ENCODE measurements at places on chromosomes 3 and 15.
A peak's percentile ranks its signal among the peaks of the same experiment; 100 is the strongest.

DNA sequence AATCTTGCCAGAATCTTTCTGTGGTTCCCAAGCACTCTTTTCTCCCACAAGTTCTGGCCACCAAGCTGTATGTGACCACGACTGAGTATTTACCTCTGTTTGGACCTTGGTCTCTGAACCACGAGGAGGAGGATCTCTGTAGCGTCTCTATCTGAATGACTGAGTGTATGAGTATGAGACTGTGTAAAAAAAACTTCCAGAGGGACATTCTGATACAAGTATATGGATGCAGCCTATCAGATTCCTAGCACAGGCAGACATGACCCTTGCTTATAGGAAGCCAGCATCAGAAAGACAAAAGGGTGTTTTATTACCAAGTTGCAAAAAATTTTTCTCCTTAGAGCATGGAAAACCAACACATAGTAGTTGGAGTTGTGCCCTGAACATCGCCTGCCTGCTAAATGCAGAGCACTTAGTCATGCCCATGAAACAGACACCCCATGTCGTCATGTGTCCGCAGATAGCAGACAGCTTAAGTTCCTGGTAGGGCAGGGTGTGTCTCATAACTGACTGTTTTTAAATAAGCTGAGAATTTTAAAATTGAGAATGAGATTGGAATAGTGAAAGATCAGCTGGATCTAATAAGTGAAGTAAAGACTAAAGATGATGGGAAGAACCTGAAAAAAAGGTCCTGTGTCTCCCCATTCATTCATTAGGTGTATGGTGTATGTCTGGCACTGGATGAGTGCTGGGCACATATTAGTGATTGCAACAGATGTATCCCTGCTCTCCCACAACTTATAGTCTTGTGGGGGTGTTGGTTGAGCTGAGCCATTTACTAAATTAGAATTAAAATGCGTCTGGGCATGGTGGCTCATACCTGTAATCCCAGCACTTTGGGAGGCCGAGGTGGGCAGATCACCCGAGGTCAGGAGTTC lies 30.9 kb downstream of the DAG1 start:
- DNase-seq: peak; percentile 92

- no peak for DNase-seq
These were observed 249.9 kb upstream of the DNAJC19 start for GRCh38 chr3:181239441-181239840.

GRCh38 chr15:52462806-52463360 lies 65.8 kb downstream of the MYO5A start:
- DNase-seq: no peak

- no peak for DNase-seq
These were observed 4.8 kb downstream of the GCNT3 start for GRCh38 chr15:59616379-59616778.

DNA sequence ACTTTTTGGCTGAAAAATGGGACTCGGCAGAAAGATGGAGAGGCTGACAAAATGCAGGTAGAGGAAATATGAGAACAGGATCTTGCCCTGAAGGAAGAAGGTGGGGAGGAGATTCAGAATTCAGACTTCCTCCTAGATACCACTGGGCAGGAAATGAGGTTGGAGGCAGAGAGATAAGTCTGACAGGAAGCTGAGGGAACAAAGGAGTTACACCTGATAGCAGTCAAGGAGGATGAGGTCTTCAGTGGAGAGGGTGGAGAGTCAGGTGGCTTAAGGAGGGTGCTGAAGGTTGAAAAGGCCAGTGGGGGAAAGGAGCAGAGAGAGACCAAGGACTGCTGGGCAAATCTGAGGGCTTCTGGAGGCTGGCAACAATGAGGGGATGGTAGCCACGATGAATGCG lies 56.8 kb downstream of the CCR4 start:
- DNase-seq: no peak

DNA sequence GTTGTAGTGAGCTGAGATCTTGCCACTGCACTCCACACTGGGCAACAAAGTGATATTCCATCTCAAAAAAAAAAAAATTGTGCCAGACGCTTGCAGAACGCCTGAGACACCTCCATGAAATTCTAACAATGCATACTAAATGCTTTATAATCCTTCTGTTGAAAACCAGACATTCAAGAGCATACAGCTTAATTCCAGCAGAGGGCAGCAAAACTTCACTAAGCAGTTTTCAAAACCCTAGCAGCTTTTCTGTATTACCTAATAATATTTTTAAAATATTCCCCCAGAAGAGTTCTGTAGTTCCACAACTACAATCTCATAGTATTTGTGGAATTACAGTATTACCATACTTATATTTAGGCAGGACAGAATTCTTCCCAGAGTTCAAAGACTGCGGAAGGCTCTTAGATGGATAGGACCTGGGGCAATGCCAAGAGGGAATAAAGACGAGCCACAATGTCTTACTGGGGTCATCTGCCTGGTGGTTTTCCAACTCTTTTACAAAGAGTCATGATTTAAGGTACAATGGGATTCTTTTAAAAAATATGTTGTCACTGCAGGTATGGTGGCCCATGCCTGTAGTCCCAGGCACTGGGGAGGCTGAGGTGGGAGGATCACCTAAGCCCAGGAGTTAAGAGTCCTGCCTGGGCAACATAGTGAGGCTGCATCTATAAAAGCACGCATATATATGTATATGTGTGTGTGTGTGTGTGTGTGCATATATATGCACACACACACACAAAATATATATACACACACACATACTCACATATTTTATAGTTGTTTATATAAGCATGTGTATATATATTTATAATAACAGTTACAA lies 19.6 kb upstream of the TASOR start:
- peak; percentile 51 for DNase-seq

DNA sequence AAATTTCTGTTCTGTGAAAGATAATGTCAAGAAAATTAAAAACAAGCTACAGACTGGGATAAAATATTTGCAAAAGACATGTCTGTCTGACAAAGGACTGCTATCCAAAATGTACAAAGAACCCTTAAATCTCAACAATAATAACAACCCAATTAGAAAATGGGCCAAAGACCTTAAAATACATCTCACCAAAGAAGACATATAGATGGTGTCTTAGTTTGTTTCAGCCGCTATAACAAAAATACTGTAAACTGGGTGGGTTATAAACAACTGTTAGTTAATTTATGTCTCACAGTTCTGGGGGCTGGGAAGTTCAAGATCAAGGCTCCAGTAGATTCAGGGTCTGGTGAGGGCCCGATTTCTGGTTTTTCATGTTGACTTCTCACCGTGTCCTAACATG lies 106.2 kb upstream of the AGTR1 start:
- DNase-seq: no peak

DNA sequence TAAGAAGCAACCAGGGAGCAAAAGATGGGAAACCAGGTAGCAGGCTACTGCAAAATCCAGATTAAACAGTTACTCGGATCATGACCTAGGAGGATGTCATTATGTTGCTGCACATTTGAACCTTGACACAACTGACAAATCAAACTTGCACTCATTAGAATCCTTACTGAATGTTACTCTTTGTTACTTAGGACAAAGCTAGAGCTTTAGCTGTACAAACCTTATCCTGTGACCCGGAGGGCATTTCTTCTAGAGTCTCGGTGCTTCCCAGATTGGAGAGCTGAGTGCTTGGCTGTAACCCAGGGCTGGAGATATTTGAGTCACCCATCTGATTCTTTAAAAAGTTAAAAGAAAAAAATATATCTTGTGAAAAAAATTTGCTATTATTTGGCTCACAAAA lies 43.4 kb downstream of the DCP1A start:
- DNase-seq: no peak

- no peak for DNase-seq
These were observed 2.7 kb downstream of the FOXP1 start for GRCh38 chr3:71580636-71581456.

DNA sequence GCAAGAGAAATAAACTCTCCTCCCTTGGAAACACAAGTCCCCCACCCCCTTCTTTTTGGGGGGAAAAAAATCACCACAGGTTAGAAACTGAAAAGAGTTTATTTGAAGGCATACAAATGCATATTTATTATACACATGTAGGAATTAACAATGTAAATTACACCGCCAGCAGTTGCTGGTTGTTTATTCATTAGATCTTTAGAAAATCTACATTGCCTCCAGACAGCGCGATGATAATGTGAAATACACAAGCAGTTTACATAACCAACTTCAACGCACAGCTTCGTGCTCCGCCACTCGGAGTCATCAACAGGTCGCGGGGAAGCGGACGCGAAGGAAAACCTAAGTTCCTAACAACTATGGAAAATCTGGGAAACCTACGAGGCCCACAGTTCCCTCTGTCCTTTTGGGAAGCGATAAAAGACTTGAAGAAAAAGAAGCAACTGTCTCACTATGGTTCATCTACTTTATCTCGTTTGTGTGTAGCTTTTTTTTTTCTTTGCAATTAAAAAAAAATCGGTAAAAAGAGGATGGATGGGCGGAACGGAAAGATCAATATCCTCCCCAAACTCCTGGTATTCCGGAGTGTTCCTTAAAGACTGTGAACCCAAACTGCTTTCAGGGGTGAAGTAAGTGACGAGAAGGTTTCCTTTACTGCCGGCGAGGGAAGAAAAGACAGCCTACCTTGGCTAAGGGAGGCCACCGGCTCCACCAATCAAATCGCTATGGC lies 8.4 kb upstream of the FOXB1 start:
- DNase-seq: no peak

- no peak for DNase-seq
These were observed 39.2 kb downstream of the ATP2B2 start for GRCh38 chr3:10466186-10466585.

- DNase-seq: no peak
These were observed 2.5 kb downstream of the CTDSPL start for GRCh38 chr3:37863949-37864822.

DNA sequence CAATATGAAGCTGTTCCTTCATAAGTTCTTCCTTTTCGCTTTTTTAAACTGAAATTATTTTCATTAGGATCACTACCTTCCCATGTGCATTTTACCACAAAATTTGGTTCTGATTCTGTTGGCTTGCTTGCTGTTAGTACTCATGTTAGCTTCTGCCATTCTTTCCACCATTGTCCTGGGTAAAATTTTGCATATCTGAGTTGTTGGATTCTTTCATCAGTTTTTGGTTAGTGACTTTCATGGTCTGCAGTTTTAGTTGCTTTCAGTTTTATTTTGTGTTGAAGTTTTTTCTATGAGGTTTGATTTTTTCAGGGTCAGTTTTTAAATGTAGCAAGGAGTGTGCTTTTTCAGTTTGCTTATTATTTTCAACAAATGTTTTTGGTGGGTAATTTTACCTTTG lies 71.9 kb downstream of the SMAD3 start:
- DNase-seq: no peak

GRCh38 chr15:28086175-28086703 lies 12.9 kb downstream of the OCA2 start:
- DNase-seq: peak; percentile 30
